ENCODE measurements at places on chromosomes 7 and 10. TPM values are rescaled to one million over a fixed set of nuclear protein-coding genes. Genes with fewer than 3 reads are reported as not detected.

The ANKRD30A gene
- total RNA-seq = not detected

GRCh38 chr10:59606551-59606961 lies 103.1 kb downstream of the SLC16A9 start:
- no peak for DNase-seq
- no peaks in the 10 kb centered on the region for H3K27me3 ChIP-seq
- no peak overlapping the region for H3K4me3 ChIP-seq
- H3K36me3 ChIP-seq = no peaks in the 10 kb centered on the region

- no peak overlapping the region for H3K27ac ChIP-seq
- no peak for DNase-seq
- no peaks in the 10 kb centered on the region for H3K27me3 ChIP-seq
- no peaks in the 10 kb centered on the region for H3K36me3 ChIP-seq
- peaks cover under 1% of the 10 kb centered on the region for H3K4me1 ChIP-seq
- no peak overlapping the region for H3K4me3 ChIP-seq
Measured at GRCh38 chr10:3631701-3632330, 153.2 kb downstream of the KLF6 start.

- no peak overlapping the region for H3K4me3 ChIP-seq
- no peak for DNase-seq
- no peak overlapping the region for H3K27ac ChIP-seq
- no peaks in the 10 kb centered on the region for H3K4me1 ChIP-seq
- no peaks in the 10 kb centered on the region for H3K27me3 ChIP-seq
Measured at GRCh38 chr10:86103391-86104101, 263.0 kb downstream of the GRID1 start.

GRCh38 chr10:102004376-102004775 lies 51.6 kb downstream of the ARMH3 start:
- no peak overlapping the region for H3K27ac ChIP-seq
- DNase-seq = no peak
- H3K36me3 ChIP-seq = peaks cover 31% of the 10 kb centered on the region
- H3K27me3 ChIP-seq = no peaks in the 10 kb centered on the region
- peaks cover under 1% of the 10 kb centered on the region for H3K4me1 ChIP-seq

DNA sequence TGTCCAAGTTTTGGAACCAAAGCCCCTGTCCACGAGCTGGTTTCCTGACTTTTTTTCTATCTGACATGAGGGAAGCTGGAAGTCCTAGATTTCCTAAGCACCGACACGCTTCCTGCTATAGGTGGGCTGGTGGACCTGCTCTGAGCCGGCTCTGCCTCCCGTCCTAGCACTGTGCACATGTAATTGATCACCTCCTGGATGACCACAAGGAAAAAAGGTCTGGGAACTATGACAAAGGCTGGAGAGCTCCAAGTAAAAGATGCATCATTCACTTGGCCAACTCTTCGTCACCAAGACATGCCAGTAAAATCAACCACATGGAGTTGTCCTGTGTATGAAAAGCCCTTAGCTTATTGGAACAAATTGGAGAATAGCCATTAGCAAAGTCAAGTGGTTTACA lies 104.8 kb downstream of the ITIH5 start:
- no peak overlapping the region for H3K27ac ChIP-seq
- no peaks in the 10 kb centered on the region for H3K36me3 ChIP-seq
- H3K4me1 ChIP-seq = peaks cover 35% of the 10 kb centered on the region
- no peaks in the 10 kb centered on the region for H3K27me3 ChIP-seq
- no peak for DNase-seq

The HTR7 gene
- total RNA-seq = 0.88 TPM

The CALN1 gene
- total RNA-seq = not detected

DNA sequence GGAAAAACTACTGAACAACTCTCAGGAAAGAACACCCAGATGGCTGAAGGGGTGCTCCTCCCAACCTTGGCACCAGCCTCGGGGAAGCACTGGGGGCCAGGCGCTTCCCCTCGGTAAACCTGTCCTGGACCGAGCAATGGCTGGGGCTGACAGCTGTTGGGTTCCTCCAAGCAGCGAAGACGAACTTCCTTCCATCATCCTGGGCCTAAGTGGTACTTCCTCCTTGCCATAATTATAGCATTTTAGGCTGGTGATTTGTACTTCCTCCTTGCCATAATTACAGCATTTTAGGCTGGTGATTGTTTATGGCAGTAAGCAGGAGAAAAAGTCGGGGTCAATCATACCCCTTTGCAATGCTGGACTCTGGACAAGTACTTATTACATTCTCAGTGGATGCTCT lies 69.3 kb downstream of the MYOF start:
- H3K4me3 ChIP-seq = no peak overlapping the region
- H3K4me1 ChIP-seq = peaks cover 10% of the 10 kb centered on the region
- no peaks in the 10 kb centered on the region for H3K27me3 ChIP-seq
- no peak overlapping the region for H3K27ac ChIP-seq

DNA sequence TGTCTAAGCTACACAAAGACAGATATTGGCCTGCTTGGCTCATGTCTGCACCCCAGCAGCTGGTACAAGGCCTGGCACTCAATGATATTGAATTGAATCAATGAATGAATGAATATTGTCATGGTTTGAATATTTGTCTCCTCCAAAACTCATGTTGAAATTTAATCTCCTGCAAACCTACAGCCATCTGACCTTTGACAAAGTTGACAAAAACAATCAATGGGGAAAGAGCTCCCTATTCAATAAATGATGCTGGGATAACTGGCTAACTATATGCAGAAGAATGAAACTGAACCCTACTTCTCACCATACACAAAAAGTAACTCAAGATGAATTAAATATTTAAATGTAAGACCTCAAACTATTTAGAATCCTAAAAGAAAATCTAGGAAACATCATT lies 144.7 kb downstream of the CYP26A1 start:
- DNase-seq = no peak
- H3K27me3 ChIP-seq = no peaks in the 10 kb centered on the region
- no peak overlapping the region for H3K4me3 ChIP-seq
- H3K36me3 ChIP-seq = no peaks in the 10 kb centered on the region
- H3K4me1 ChIP-seq = peaks cover 25% of the 10 kb centered on the region
- H3K27ac ChIP-seq = no peak overlapping the region

- no peaks in the 10 kb centered on the region for H3K36me3 ChIP-seq
- no peak for DNase-seq
- H3K4me3 ChIP-seq = no peak overlapping the region
- H3K4me1 ChIP-seq = peaks cover 9% of the 10 kb centered on the region
- no peaks in the 10 kb centered on the region for H3K27me3 ChIP-seq
- no peak overlapping the region for H3K27ac ChIP-seq
Measured at GRCh38 chr7:116277070-116277469, 66.7 kb downstream of the TES start.

The HOXA2 gene
- total RNA-seq = 2.3 TPM

The TMEM209 gene
- 24.6 TPM for total RNA-seq

The HSPA12A gene
- total RNA-seq = 9.0 TPM

Data from SJSA1 (cell line).